ENCODE measurements at places on chromosomes 13 and 19. TPM values are rescaled to one million over a fixed set of nuclear protein-coding genes. Genes with fewer than 3 reads are reported as not detected.

GRCh38 chr13:30685987-30686386 is 49.4 kb upstream of the ALOX5AP start:
- H3K27me3 ChIP-seq: no peaks in the 10 kb centered on the region
- H3K27ac ChIP-seq: no peak overlapping the region
- no peak overlapping the region for H3K4me3 ChIP-seq
- no peak for DNase-seq

- H3K36me3 ChIP-seq: peaks cover 23% of the 10 kb centered on the region
- DNase-seq: no peak
These were observed 39.9 kb downstream of the FOXO1 start for GRCh38 chr13:40626561-40626960.

DNA sequence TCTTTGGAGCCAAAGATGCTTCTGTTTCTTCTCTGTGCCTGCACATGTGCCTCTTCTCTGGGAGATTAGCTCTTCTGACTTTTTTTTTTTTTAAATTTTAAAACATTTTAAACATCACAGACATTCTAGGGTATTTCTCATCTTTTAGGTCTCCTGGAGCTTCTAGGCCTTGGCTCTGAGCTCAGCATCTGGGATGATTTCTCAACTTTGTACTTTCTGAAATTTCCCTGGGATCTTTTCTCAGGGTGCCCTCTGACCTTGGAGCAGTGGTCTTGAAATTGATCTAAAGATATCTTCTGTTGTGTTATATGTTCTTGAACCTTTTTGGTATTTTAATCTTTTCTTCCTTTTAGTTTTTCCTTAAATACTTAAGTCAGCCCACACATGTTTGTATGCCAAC is 6.2 kb downstream of the WASF3 start:
- DNase-seq: no peak
- no peaks in the 10 kb centered on the region for H3K36me3 ChIP-seq
- H3K27me3 ChIP-seq: peaks cover 33% of the 10 kb centered on the region
- peaks cover 4% of the 10 kb centered on the region for H3K4me1 ChIP-seq

- no peak for DNase-seq
- peaks cover 22% of the 10 kb centered on the region for H3K36me3 ChIP-seq
- H3K27me3 ChIP-seq: no peaks in the 10 kb centered on the region
- H3K4me3 ChIP-seq: no peak overlapping the region
These were observed 49.5 kb downstream of the KDM4B start for GRCh38 chr19:5018224-5019015.

GRCh38 chr19:54572696-54573311 is 786 bp upstream of the LILRA2 start:
- peaks cover 32% of the 10 kb centered on the region for H3K4me1 ChIP-seq
- H3K27ac ChIP-seq: peak overlapping the region; percentile 62
- no peaks in the 10 kb centered on the region for H3K36me3 ChIP-seq
- H3K27me3 ChIP-seq: peaks cover 5% of the 10 kb centered on the region
- peak overlapping the region; percentile 58 for H3K4me3 ChIP-seq
- DNase-seq: no peak

Gene BAX
- 111 TPM for total RNA-seq

Gene FPR3
- 0.20 TPM for total RNA-seq

All from activated B cell treated with CpG ODN at 0.5 μM for 24 hours (primary cell).